Left ventricle myocardium inferior (tissue), 1 donor: ENCODE measurements at places on chromosomes 6 and 20.

- no peak for DNase-seq
Measured at GRCh38 chr6:90440586-90441283, 144.1 kb upstream of the BACH2 start.

DNA sequence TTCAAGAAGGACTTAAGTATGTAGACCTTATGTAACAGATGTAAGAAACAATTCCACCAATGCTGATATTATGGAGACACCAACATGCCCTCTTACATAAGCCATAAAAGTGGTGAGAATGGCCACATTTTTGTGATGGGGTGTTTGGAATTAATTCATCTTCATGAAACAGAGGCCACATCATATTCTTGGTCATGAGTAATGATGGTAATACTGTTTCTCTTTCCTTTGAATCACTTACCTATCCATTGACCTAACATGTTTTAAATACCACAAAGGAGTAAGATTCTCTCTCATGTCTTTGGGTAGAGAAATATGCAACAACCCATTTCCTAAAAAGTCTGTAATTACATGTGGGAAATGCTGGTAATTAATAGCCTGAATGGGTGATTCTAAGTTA, 545.4 kb upstream of the FLRT3 start:
- no peak for DNase-seq

- no peak for DNase-seq
Measured at GRCh38 chr6:64459411-64459944, 823.9 kb downstream of the PHF3 start.

DNA sequence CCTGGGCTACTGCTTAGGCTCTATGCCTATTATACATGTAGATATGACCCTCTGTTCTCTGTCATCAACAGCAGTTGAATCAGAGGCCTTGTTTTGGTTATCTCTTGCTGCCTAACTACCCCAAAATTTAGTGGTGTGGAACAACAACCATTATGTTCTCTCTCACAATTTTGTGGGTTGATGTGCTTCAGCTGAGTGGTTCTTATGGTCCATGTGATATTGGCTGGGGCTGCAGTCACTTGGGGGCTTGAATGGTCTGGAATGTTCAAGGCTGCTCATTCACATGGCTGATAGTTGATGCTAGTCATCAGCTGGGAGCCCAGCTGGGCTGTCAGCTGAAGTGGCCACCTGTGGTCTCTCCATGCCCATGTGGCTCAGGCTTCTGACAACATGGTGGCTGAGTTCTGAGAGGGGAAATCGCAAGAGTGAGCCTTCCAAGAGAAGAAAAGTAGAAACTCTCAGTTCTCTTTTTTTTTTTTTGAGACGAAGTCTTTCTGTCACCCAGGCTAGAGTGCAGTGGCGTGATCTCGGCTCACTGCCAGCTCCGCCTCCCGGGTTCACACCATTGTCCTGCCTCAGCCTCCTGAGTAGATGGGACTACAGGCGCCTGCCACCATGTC, 47.8 kb downstream of the SHLD1 start:
- no peak for DNase-seq

DNA sequence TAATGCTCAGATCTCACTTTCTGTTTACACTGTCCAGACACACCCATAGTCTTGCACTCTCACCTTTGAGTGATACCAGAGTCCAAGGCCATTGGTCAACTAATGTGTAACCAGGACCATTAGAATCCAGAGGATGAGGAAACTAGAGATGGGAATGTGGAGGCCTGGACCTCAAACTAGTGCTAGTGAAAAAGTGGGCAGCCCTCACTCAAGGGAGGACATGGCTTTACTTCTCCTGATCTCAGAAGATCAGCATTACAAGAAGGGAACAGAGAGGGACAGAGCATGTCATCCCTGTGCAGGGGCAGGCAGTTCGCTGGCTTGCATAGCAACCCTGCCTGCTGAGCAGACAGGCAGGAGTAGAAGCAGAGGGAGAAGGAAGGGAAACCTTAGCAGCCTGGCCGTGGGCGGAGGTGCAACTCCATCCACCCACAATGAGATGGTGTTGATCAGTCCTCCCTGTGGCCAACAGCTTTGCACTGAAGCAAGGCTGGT, 22.6 kb upstream of the XRN2 start:
- no peak for DNase-seq
